ENCODE measurements at places on chromosomes 7 and 10.
A peak's percentile ranks its signal among the peaks of the same experiment; 100 is the strongest.

- no peak for DNase-seq
Observed at GRCh38 chr7:138303230-138304070, 156.6 kb upstream of the TRIM24 start.

DNA sequence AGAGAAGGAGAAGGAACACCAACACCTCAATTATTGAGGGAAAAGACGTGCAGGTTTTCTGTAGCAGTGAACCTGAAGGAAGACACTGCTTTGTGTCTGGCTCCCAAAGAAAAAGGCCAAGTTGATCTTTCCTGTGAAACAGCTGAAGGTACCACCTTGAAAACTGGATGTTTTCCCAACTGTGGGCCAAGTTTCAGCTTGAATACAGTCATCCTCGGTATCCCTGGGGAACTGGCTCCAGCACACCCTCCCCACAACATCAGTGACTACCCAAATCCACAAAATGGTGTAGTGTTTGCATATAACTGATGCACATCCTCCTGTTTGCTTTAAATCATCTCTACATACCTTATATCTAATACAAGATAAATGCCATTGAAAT, 297.0 kb upstream of the PITRM1 start:
- no peak for DNase-seq

DNA sequence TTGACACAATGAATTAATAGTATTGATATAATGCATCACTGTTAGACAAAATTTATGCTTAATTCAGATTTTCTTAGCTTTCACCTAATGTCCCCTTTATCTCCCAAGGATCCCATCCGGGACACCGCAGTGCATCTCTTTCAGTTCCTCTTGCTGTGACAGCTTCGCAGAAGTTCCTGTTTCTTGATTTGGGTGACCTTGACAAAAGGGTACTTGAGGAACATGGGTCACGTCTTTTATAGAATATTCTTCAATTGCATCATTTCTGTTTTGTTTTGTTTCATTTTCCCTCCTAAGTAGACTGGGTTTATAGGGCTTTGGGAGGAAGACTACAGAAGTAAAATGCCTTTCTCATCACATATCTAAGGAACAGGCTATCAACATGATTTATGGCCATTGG, 453.2 kb downstream of the DPP6 start:
- DNase-seq: no peak

DNA sequence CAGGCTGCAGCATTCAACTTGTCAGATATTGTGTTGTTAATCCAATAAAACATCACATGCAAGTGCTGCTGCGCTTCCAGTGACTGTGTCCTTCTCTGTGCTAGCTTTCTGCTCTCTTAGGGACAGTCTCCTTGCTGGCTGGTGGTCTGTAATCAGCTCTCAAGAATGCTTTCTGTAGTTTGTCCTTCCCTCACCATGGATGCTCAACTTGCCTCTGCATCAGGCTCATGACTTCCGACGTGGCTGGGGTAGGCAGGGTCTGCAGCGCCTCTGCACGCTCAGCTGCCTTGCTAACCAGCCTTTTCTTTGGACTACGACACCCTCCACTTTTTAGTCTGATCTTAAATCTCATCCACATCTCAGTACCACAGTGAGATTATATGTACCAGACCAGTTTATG, 58.3 kb downstream of the MMRN2 start:
- DNase-seq: no peak

- peak; percentile 52 for DNase-seq
Observed at GRCh38 chr7:127979113-127979727, 52.0 kb downstream of the LRRC4 start.

DNA sequence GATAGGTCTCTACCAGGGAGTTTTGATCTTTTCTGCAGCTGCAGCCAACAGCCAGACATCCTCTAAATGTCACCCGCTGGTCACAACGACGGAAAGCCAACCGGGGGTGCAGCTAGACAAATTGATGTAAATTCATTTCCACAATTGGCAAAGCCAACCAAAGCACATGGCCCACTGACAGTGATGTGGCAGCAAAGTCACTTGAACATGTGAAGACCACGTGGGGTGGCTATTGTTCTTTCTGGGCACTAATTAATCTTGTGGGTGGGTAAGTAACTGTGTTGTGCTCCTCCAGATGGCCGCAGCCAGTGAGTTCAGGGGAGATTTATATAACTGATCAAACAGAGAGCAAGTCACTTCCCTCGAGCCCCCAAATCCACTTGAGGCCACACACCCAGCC, 354.1 kb downstream of the ANKRD30A start:
- DNase-seq: no peak

- peak; percentile 80 for DNase-seq
Observed at GRCh38 chr10:100878291-100878910, 34.4 kb upstream of the SLF2 start.

DNA sequence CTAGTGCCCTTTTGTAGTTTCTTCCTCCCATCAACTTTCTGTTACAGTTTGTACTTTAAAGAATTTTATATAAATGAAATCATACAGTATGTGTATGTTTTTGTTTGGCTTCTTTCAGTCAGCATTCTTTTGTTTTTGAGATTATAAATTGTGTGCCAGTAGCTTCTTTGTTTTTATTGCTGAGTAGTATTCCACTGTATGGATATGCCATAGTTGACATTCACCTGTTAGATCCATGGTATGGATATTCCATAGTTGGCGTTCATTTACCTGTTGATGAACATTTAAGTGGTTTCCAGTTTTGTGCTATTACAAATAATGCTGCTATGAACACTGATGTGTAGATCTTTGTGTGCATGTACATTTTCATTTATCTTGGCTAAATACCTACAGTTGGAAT, 70.8 kb upstream of the SYPL1 start:
- DNase-seq: no peak

DNA sequence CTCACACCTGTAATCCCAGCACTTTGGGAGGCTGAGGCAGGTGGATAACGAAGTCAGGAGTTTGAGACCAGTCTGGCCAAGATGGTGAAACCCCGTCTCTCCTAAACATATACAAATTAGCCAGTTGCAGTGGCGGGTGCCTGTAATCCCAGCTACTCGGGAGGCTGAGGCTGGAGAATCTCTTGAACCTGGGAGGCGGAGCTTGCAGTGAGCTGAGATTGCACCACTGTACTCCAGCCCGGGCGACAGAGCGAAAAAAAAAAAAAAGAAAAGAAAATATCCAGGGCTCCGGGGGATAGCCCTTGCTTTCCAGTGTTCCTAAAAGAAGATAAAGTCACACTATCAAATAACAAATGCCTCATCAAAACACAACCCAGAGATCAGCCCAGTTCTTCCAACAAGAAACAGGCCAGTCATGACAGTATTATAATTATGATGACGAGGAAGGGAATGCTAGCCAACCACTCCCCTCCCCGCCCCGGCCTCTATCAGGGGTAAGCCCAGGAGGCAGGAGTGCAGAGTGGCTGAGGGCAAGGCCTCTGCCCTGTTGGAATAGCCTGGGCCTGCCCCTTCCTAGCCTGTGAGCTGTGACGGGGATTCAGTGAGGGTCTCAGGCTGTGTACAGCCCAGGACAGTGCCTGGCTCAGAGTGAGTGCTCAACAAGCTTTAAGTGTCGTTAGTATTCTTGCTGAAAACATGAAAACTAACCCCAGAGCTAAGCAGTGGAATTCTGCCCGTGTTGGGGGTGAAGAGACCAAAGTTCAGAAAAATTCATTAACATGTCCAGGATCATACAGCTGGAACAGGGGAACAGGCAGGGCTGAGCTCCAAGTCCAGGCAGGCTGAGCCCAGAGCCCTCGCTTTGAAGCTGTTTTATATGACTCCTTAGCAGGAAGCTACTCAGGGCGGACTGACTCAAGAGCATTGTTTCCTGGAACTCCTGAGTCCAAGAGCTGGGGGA, 54.3 kb downstream of the FAM241B start:
- peak; percentile 83 for DNase-seq

DNA sequence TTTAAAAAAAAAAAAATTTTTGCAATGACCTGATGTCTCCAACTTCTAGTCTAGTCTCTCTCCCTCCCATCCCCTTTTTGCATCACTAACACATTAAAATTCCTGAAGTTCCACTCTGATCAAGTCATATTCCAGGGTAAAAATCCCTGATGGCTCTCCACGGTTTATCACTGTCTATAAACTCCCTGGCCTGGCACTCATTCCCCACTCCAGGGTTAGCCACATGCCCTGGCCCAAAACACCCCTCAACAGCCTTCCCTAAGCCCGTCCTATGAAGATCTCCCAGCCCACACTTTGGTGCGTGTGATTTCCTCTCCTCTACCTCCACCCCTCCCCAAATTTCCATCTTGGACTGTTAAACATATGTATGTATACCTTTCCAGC, 125.4 kb downstream of the JAZF1 start:
- peak; percentile 88 for DNase-seq
